ENCODE measurements at places on chromosomes 4 and X. TPM values are rescaled to one million over a fixed set of nuclear protein-coding genes. Genes with fewer than 3 reads are reported as not detected.

GAGE2A gene
- not detected for total RNA-seq

NAP1L3 gene
- total RNA-seq: 0.24 TPM

CT45A10 gene
- total RNA-seq: not detected

GLOD5 gene
- not detected for total RNA-seq

CDX4 gene
- not detected for total RNA-seq

DUX4 gene
- total RNA-seq: not detected

REELD1 gene
- not detected for total RNA-seq

GLUD2 gene
- total RNA-seq: 0.72 TPM

DCAF12L2 gene
- total RNA-seq: 0.24 TPM

WDFY3 gene
- 53.3 TPM for total RNA-seq

XAGE2 gene
- total RNA-seq: not detected

F8A3 gene
- total RNA-seq: 5.3 TPM

PDE6B gene
- 0.21 TPM for total RNA-seq

RIPPLY1 gene
- total RNA-seq: not detected

TEX13C gene
- total RNA-seq: not detected

LIN54 gene
- total RNA-seq: 5.3 TPM

SYNPO2 gene
- total RNA-seq: 0.24 TPM

GPR50 gene
- total RNA-seq: not detected

IL2RG gene
- not detected for total RNA-seq

UGT2B17 gene
- not detected for total RNA-seq

PRDM5 gene
- 4.1 TPM for total RNA-seq

CLDN24 gene
- not detected for total RNA-seq

TCEAL2 gene
- total RNA-seq: not detected

Data from tracheal epithelial cell (primary cell).